ENCODE measurements at places on chromosomes 6 and 20. TPM values are rescaled to one million over a fixed set of nuclear protein-coding genes. Genes with fewer than 3 reads are reported as not detected.

GRCh38 chr6:24255676-24256075 is 102.2 kb downstream of the DCDC2 start:
- DNase-seq, result no peak

The OOEP gene
- total RNA-seq, result not detected

- no peak for DNase-seq
Measured at GRCh38 chr6:35237476-35237875, 22.1 kb upstream of the ZNF76 start.

The NMBR gene
- total RNA-seq, result 2.5 TPM

The NKAIN4 gene
- total RNA-seq, result 35.0 TPM

- DNase-seq, result no peak
Measured at GRCh38 chr6:7324520-7324919, 11.5 kb upstream of the SSR1 start.

DNA sequence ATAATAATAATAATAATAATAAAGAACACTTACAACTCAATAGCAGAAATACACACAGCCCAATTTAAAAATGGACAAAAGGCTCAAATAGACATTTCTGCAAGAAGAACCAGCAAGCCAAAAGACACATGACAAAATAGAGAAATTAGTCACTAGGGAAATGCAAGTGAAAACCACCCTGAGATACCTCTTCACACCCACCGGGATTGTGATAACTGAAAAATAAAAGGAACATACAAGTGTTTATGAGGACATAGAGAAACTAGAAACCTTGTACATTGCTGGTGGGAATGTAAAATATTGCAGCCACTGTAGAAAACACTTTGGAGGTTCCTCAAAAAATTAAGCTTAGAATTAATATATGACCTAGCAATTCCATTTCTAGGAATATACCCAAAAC is 59.2 kb downstream of the ZDHHC14 start:
- no peak for DNase-seq

GRCh38 chr20:24634855-24635254 is 165.4 kb downstream of the SYNDIG1 start:
- DNase-seq, result peak; percentile 27

The EDN3 gene
- total RNA-seq, result 1.2 TPM

- no peak for DNase-seq
Measured at GRCh38 chr6:81623106-81623759, 129.2 kb downstream of the TENT5A start.

GRCh38 chr20:43404878-43405277 is 52.8 kb upstream of the SRSF6 start:
- no peak for DNase-seq

The HLA-DOB gene
- total RNA-seq, result not detected

DNA sequence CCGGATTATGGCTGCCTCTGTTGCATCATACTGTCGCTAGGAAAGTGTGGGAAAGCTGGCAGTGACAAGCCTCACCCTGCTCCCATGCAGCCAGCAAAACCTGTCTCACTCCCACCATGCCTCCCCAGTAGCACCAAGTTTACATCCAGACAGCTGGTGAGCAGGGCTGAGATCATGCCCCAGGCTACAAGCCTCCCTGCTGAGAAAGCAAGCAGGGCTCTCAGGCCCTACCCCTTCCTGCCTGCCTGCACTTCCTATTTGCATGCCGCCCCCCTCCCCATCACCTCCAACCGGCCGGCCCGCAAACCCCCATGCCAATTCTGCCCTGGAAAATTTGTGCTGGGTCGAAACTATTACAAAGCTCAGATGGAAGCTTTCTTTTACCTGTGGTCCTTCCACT is 408.2 kb upstream of the FKBP1C start:
- DNase-seq, result no peak

DNA sequence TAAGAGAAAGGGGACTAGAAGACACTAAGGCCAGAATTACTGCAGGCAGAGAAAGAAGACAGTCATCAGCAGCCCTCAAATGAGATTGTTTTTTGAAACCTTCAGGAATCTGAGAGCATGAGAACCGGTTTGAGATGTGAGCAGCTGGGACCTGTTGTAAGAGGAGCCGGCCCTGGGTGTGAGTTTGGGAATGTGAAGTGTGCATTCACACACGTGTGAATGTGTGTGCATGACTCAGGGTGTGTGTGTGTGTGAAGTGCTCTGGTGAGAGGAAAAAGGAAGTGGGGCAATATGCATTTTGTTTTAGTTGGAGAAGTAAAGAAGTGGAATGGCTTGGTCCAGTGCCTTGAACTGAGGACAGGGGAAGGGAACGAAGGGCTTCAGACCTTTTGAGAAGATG is 4.3 kb downstream of the SCUBE3 start:
- no peak for DNase-seq

The ANKRD66 gene
- total RNA-seq, result 0.27 TPM

DNA sequence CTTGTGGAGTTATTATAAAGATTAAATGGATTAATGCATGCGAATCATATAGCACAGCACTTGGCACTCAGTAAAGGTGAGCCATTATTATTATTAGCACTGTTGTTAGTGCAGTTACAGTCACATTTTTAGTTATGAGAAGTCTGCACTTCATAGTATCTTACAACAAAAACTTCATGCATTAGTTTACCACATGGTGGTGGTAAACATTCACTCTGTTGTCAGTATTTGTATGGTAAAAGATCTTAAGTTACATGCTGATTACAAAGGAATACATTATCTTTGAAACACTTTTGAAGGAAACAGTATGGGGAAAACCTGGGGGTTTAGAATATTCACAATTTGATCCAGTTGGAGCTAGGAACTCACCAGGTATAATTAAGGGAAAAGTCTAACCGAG is 20.8 kb downstream of the TMEM14A start:
- DNase-seq, result no peak

DNA sequence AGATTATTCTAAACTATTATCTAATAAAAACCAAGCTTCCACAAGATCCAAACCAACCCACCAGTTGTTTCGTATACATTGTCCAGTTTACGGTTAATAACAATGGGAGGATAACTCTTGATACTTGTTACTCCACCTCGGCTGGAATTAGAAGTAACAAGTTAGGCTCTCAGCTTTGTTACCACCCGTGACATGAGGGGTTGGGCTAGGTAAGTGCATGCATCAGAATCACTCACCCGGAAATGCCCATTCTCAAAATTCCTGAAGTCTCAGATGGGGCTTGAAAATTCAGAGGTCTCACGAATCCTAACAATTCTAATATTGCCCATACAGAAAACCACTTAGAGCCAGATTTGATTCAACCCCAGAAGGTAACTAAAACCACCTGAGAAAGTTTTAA is 27.0 kb upstream of the SERPINB1 start:
- no peak for DNase-seq

DNA sequence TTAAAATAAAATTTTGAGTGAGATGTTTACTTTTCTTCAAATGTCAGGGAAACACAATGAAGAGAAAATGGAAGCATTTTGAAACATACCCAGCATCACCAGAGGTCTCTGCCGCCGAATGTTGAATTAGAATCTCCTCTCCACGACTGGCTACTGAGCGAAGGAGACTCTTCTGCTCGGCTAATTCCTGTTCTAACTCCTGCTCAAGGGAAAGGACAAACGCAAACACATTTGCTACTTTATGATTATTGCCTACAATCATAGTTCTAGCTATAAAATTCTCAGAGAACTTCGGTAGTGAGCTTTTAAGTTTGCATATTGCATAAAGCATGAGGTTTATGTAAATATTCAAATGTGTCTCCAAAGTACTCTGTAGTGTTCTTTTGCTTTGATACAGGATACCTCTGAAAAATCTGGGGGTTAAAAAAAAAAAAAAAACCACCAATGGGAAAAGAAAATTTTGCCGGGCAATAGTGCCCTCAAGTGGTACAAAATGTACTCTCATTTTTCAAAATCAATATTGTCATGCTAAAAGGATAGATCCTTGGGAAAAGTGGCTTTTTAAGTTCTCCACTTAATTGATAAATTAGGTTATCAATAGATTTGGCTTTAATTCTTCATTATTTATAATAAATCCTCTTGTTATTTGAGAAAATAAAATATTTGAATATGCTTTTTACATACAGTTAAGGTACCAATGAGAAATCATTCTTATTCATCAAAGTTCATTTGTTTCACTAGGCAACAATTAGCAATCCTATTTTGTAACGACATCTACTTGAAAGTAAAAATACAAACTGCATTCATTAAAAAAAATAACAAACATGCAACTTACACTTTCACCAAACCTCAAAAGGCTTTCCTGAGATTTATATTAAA is 369.0 kb downstream of the SYNE1 start:
- peak; percentile 42 for DNase-seq

DNA sequence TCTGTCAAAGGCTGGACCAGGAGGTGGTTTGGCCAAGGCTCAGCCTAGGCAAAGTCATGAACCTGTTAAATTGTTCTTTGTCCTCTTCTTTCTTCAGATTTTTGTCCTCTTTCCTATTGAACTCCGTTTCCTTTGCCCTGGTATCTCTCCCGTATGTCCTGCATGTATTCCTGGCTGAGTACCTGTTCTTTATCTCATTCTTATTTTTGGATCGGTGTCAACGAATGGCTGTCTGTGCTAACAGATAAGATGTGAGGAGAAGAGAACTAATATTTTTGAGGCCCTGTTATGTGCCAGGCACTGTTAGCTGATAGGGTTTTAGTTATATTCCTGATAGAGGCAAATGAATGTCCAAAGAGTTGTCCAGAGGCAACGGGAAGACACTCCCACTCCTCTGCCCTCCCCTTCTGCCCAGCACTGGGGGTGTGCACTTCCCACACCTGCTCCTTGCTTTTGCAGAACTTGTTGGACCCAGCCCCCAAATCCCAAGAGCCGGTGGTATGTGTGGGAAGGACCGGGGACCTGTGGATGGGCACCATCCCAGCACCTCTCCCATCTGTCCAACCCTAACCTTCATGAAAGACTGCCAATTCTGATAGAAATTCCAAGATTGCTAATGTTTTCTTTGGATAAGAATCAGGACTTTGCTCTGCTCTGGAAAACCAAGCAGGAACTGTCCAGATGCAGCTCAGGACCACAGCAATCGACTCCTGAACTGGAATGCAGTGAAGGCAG is 20.6 kb downstream of the MMP24OS start:
- no peak for DNase-seq

GRCh38 chr20:15710636-15711035 is 862.6 kb downstream of the KIF16B start:
- DNase-seq, result no peak

The C6orf58 gene
- not detected for total RNA-seq

GRCh38 chr6:148528292-148528691 is 185.7 kb downstream of the SASH1 start:
- DNase-seq, result no peak

DNA sequence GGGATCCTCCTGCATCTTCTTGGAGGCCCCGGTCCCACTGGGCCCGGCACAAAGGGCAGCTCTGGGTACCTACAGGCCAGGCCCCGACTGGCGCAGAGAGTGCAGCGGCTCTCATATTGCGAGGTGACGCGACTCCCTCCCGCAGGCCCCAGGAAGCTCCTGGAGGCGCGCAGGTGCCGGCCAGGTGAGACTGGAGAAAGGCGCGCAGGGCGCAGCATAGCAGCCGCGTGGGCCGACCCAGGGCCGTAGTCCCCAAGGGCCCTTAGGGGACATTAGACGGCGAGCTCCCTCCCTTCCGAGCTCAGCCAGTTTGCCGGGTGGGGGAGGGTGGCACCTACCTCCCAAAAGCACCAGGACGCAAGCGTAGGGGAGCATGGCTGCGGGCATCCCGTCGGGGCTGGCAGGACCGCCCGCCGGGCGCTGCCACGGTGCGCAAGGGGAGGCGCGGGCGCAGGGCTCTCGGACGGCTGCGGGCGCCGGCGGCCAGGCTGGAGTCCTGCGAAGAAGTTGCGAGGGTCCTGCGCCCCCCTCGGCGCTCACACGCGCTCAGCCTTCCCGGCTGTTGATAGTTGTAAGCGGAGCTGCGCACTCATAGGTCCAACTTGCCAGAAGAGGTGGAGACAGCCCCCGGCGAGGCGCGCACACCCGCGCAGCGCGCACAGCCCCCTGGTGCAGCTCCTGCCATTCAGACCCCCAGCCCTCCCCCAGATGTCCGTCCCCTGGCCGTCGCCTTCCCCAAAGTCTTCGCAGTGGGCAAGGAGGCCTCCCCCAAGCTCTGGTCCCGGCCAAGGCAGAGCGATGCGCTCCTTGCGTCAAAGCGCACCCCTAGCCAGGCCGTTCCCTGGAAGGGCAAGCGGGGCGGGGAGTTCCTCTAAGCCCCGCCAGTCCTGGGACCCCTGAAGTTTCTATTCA is 622 bp downstream of the APCDD1L start:
- no peak for DNase-seq

The CRYBG1 gene
- 0.91 TPM for total RNA-seq

- DNase-seq, result no peak
Measured at GRCh38 chr6:92538275-92538674, 881.1 kb downstream of the EPHA7 start.

- no peak for DNase-seq
Measured at GRCh38 chr6:159623156-159623555, 69.9 kb downstream of the SOD2 start.

DNA sequence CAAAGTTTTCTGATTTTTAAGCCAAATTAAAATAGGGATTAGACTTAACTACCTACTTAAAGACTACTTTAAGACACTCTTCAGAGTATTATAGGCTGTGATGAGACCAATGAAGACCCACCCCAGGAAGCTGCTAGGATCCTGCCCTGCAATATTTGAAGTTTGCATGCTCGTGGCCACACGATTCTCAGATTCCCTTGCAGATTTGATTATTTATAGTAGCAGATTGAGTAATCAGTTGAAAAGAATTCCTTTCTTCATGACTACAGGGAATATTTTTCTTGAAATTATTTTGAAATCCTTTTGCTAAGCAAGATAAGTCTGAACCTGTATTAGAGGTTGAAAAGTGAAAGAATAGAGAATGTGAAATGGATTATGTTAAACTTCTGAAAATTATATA is 122.3 kb downstream of the B3GAT2 start:
- DNase-seq, result no peak

GRCh38 chr6:38110481-38110971 is 291.0 kb downstream of the ZFAND3 start:
- DNase-seq, result no peak

GRCh38 chr6:129238991-129239390 is 356.1 kb downstream of the LAMA2 start:
- no peak for DNase-seq

DNA sequence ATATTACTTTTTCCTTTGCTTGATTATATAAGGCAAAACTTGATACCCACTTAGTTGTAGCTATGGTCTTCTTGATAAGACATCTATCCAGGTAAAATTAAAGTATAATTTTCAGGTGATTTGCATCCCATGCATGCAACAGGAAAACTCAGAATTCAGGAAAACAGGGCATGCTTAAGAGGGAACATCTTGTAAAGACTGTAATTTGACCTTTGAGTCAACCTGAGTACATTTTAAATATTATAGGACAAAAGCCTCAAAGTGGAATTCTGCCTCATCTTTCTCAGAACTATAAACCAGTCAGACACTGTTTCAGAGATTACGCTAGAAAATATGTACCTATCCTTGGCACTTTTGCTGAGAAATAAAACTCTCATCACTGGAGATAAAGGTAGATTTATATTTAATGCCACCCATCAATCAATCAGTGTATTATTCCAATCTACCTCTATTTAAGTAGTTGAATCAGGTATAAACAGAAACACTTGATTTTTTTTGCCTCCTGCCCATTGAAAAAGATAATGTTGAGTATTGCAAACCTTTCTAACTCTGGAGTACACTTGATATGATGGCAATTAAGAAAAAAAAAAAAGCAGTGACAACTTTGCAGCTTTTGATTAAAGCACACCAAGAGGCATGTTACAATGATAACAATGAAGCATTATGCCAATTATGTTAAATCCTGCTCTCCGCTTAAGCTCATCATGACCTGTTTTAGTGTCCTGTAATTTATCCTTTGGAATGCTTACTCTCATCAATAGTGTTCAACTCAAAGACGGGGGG is 2.8 kb downstream of the CITED2 start:
- no peak for DNase-seq

The OPRM1 gene
- 15.9 TPM for total RNA-seq

The CNKSR3 gene
- 1.7 TPM for total RNA-seq

All from cerebellum (tissue), 4 donors.